ENCODE measurements at places on chromosomes 5 and 9.

DNA sequence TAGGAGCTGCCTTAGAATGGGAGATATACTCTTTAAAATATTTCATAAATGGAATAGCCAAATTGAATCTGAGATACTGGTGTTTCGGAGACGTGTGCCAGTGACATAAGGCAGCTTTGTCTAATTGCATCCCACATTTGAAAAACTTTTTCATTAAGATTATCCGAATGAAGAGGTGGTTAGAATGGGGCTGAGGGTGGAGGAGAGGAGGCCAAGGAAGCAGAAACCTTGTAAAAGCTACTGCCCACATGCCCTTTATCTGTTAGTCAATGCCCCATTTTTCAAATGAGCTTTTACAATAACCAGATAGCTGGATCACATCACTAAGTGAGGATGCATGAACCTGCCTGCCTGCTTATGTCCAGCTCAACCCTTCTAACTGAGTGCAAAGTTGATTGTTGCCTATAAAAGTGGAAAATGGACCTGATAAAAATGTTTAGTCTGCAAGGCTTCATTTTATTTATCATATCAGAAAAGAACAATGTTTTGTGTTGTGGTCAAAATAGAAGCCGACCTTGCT lies 34.8 kb downstream of the SNX24 start:
- DNase-seq, result no peak

GRCh38 chr5:5416733-5417132 lies 5.7 kb upstream of the ICE1 start:
- no peak for DNase-seq

DNA sequence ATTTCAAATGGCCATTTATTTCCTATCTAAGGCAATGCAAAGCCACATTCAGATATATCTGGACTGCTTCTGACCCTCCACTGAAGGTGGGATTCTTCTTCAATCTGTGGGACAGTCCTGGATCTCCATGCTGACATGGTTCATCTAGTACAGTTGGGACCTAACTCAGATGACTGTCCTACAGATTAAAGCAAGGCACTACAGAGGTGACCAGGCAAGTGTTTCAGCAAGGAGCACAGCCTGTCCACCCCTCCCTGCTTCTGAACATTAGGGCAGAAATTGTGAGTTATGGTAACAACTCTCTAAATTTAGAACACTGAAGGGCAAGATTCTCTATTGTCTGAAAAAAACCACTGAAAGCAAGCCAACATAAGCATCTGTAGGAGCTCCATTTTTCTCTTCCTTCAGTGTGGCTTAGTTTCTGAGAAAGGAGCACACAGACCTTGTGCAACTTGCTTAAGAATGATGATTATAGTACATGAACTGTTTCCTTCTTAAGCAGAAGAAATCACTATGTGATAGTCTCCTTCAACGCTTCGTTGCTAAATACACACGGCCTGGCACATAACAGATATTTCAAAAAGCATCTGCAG lies 62.9 kb upstream of the BARX1 start:
- DNase-seq, result no peak

DNA sequence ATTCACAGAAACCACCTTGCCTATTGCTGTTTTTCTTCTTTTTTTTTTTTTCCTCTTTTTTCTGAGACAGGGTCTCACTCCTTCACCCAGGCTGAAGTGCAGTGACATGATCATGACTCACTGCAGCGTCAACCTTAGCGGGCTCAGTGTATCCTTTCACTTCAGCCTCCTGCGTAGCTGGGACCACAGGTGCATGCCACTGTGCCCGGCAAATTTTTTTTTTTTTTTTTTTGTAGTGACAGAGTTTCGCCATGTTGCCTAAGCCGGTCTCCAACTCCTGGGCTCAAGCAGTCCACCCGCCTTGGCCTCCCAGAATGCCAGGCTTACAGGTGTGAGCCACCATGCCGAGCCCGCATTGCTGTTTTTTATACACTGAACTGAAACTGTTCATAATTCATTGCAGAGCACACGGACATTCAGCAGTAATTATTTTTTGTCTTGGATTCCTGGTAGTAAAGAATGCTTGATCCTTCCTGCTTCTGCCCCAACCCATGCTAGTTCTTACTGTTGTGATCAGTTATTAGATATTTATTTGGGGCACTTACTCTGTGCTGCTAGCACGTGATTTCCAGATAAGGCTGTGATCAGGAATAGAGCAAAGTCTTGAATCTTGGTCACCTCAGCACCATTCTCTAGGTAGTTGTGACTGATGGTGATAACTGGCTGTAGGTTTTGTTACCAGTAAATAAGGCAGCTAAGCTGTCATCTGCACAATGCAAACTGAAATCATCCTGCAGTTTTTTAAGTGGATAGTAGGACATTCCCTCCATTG lies 14.0 kb downstream of the MAP3K1 start:
- no peak for DNase-seq

DNA sequence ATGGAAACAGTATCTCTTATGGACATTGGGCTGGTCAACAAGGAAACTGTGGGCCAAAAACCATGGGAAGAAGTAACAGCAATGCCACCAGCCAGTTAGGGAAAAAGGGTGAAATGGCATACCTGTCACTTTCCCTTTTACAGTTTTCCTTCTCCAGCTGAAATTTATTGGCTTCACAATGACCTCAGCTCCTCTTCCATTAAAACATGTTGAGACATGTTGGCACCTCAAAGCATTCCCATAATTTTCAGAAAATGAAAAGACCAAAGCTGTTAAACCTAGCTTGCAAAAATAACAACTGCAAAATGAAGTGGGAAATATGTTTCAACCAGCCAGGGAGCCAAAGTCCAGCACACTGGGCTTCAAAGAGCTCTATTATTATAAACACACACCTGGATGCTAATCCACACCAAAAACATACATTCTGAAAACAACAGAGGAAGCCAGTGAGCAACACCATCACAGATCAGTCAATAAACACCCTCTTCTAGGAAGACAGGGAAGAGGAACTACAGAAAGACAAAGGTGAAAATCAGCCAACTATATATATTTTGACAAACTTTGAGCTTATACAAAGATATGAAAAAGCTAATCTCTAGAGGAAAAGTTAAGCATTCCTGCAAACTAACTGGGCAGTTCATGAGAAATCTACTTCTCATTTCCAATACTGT lies 78.4 kb upstream of the PTGER4 start:
- DNase-seq, result no peak

GRCh38 chr9:90432951-90433350 lies 209.7 kb downstream of the DIRAS2 start:
- no peak for DNase-seq

- no peak for DNase-seq
These were observed 14.1 kb downstream of the TRIM32 start for GRCh38 chr9:116700882-116701865.

GRCh38 chr5:179803651-179804554 lies 2.8 kb downstream of the MGAT4B start:
- no peak for DNase-seq
